Activated CD4-positive, CD25-positive, alpha-beta regulatory T cell treated with anti-CD3 and anti-CD28 coated beads, Interleukin-2, amount 50 U/mL, for 24 hours (primary cell): ENCODE measurements at places on chromosomes 1 and 21.
A peak's percentile ranks its signal among the peaks of the same experiment; 100 is the strongest.

DNA sequence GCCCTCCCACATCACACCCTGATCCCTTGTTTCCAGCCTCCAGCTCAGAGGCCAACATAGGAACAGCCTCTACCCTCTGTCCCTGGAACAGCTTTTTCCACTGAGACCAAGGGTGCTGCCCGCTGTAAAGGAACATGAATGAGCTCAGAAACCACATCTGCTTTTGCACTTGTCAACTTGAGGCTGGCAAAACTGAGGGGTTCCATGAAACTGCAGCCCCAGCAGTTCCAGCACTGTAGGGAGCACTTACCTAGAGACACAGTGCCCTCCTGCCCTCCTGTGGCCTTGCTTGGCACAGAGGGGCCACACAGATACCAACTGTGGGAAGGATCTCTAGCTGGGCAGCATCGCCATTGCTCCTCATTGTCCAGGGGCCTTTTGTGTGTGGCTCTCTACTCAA, 51.7 kb downstream of the ITPKB start:
- ATAC-seq, result no peak

- no peak for ATAC-seq
Observed at GRCh38 chr1:165829888-165830287, 2.5 kb downstream of the UCK2 start.

DNA sequence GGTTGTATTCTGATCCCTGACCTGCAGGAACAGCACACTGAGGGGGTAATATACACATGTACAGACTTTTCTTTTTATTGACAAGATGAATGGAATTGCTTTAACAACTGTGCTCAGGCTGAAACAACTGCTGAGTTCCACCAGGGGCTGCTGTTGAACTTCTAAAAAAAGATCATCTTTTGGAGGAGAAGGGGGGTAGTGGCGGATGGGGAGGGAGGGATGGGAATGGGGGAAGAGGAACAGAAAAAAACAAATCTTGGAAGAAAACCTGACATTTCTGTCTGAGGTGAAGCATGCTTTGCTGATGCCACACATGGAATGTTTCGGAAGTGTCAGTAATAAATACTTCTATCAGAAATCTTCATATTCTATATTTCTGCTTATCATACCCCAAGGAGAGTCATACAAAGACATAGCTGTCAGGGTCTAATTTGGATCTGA, 75.0 kb downstream of the RWDD3 start:
- no peak for ATAC-seq

DNA sequence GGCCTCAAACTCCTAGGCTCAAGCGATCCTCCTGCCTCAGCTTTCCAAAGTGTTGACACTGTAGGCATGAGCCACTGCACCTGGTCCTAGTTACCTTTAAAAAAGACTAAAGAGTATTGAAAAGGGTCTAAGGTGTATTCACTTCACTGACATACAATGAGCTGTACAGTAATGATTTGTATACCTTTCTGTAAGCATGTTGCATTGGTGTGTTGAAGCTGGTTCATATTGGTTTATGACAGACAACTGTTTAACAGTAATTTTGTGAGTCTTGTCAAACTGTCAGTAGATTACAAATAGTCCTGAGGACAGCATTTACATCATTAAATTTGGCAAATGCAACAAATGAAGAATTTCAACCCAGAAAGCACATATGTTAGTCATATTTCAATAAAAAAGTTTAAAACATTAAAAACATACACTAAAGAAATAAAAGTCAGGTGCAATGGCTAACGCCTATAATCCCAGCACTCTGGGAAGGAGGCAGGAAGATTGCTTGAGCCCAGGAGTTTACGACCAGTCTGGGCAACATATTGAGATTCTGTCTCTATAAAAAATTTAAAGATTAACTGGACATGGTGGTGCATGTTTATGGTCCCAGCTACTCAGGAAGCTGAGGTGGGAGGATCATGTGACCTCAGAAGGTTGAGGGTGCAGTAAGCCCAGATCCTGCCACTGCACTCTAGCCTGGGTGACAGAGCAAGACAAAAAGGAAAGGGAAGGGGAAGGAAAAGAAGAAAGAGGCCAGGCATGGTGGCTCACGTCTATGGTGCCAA, 88.3 kb upstream of the HP1BP3 start:
- ATAC-seq, result no peak

GRCh38 chr1:145960468-145961108, 2.8 kb upstream of the LIX1L start:
- no peak for ATAC-seq

GRCh38 chr1:74584185-74584584, 71.8 kb upstream of the LRRC53 start:
- no peak for ATAC-seq

GRCh38 chr1:37666241-37666867, 26.0 kb upstream of the CDCA8 start:
- ATAC-seq, result no peak

DNA sequence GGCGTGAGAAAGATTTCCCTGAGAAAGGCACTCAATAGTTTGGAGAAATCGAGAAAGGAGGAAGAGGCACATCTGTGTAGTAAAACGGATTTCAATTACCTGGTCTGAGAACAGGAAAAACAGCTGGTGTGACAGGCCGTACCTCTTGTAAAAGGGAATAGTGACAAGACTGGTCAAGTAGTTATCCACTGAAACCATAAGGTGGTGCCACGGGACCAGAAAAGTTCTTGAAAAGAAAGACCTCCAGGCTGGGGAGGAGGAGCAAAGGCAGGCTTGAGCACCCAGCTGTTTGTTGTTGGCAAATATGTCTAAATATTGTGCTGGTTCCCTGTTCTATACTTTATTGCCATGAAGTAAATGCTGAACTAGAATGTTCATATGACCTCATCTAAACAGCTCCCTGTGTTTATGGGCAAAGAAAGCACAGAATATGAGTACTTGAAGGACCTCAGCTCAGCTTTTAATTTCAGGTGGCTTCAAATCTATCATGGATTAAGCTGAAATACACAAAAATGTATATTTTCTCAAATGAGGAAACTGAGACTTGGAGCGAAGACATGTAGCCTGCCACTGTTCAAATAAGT, 4.0 kb downstream of the HAO2 start:
- ATAC-seq, result no peak

GRCh38 chr1:119027759-119028158, 39.6 kb upstream of the TBX15 start:
- ATAC-seq, result no peak

DNA sequence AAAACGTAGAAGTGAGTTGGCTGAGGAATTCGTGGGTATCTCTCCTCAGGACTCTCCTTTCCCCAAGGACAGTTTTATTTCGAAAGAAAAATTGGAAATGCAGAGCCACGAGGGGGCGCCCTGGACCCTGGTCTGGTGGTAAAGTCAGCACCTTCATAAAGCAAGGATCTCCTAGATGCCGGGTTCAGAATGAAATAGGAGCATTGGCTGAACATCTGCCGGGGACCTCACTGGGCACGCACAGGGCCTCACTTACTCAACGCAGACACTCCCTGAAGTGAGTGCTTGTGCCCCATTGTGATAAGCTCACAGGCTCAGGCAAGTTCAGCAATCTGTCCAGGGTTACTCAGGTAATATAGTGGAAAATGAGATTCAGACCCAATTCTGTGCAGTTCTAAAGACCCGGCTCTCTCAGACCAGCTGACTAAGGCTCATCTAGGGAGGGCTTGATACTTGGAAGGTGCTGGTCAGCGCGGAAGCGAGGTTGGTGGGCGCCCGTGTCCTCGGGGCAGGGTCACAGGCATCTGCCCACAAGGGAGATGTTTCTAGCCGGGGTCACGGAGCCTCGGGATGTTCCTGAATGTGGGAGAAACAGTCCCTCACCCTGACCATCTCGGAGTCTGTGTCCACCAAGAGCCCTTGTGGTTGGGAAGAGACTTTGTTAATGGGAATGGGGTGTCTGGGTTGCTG, 55.7 kb upstream of the ETV3 start:
- ATAC-seq, result no peak

GRCh38 chr1:17550729-17551584, 11.5 kb downstream of the ARHGEF10L start:
- no peak for ATAC-seq

GRCh38 chr21:45698493-45699184, 55.1 kb downstream of the PCBP3 start:
- peak; percentile 48 for ATAC-seq

DNA sequence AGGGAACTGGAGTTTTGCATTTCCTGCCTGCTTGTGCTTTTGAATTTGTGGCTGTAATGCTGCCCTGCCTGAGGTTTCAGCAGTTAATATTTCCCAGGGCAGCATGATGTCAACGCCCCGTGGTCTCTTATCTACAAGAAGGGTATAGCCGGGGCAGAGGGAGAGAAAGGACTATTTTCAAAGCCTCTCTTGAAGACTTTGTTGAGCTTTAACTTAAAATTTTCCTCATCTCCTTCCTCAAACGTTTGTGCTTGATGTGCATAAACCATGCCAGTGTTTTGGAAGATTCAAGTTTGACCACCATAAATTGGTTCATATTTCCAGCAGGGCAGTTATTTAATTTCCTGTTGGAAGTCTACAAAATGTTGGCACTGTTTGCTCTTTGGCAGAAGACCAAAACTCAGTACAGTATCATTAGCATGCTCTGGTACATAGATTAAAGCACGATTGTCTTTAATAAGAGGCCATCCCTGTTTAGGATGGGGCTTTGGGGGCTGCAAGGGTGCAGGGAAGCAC, 43.4 kb downstream of the ROR1 start:
- ATAC-seq, result no peak
